Stimulated activated CD8-positive, alpha-beta memory T cell treated with anti-CD3 and anti-CD28 coated beads, Interleukin-15, amount 100 ng/mL, for 24 hours (primary cell): ENCODE measurements at places on chromosomes 16 and 17.

DNA sequence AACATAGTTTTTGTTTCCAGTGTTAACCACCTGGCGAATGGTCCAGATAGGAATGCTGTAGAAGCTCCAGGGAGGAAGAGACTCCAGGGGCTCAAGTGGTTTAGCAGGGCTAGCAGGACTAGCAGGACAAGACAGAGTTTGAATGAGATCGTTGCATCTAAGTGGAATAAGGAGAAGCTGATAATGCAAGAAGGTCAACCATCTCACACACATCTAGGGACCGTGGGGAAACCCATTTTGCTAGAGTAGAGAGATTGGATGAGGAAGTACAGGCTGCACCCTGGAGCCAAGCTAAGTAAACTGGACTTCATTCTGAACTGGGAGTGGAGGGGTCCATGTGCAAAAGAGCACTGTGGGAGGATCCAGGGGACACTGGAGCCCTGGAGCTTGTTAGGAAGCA lies 86.1 kb upstream of the HSBP1 start:
- no peak for DNase-seq

GRCh38 chr16:14485811-14486519 lies 144.1 kb downstream of the PARN start:
- DNase-seq: no peak

- no peak for DNase-seq
These were observed 17.1 kb downstream of the RND2 start for GRCh38 chr17:43042025-43042628.

DNA sequence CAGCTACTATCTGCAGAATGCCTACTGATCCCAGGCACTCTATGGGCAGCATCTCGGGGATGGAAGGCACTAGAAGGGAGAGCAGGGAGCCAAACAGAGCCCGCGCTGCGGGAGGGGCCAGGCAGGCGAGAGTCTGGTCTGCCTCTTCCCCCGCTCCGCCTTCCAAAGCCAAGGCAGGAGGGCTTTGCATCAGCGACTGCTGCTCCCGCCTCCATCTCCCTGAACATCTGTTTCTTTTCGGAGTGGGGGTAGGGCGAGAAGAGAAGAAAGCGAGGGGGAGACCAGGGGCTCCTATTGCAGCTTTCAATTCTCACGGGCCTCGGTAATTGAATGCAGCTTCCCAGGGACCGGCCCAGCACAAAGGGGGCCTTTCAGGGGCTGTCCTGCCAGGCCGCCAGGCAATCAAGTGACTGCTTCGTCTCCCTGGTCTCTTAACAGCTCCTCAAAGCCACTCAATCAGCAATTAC lies 31.4 kb upstream of the CDC42EP4 start:
- no peak for DNase-seq

DNA sequence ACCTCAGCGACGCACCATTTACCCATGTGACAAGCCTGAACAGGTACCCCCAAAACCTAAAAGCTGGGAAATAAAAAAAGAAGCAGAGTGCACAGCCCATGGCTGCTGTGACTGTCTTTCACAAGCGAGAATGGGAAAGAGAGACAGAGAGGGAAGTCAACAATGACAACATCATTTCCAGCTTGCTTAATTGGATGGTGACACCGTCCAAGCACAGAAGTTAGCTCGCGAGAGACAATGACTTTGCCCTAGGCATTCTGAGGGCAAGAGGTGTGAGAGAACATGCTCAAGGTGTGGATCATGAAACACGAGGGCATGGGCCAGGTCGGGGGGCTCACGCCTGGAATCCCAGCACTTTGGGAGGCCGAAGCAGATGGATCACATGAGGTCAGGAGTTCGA lies 19.3 kb upstream of the NSMCE1 start:
- no peak for DNase-seq

- DNase-seq: no peak
These were observed 67.9 kb downstream of the RAI1 start for GRCh38 chr17:17749025-17749772.

GRCh38 chr16:4687946-4688673 lies 5.3 kb upstream of the NUDT16L1 start:
- DNase-seq: no peak

- no peak for DNase-seq
These were observed 55.1 kb downstream of the RPTOR start for GRCh38 chr17:80599546-80600305.

- DNase-seq: no peak
These were observed 226.2 kb upstream of the CA10 start for GRCh38 chr17:52384695-52385094.

DNA sequence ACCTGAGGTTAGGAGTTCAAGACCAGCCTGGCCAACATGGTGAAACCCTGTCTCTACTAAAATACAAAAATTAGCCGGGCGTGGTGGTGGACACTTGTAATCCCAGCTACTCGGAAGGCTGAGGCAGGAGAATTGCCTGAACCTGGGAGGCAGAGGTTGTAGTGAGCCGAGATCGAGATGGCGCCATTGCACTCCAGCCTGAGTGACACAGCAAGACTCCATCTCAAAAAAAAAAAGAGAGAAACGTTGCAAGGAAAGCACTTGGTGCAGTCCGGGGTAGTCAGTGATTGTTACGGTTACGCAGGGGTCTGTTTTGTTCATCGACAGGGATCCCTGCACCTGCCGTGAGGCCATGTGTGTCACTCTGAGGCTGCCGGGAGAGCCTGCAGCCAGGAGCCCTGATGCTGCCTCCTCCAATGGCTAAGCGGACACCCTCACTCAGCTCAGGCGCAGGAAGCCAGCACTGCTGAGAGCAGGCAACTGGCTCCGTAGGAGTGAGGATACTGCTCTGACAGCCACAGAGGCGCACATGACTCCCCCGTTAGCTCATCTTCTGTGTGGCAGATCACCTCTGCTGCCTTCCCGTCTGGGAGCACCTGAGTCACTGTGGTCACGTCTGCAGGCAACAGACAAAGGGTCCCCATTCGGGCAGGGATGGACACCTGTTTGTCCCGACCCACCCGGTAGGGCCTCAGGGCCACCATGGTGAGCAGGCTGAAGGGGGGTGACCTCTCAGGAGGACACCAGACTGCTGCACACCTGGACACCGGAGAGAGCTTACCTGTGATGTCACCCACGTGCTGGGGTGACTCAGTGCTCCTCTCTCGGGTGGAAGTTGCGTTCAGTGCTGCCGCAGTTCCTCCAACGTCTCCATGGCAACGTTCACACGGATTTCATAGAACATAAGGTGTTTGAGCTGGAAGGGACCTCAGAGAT lies 5.2 kb upstream of the RAB26 start:
- no peak for DNase-seq

GRCh38 chr17:74161503-74161875 lies 42.0 kb upstream of the RPL38 start:
- DNase-seq: no peak

GRCh38 chr16:66002601-66003000 lies 363.9 kb upstream of the CDH5 start:
- no peak for DNase-seq

GRCh38 chr16:89048090-89048725 lies 45.4 kb upstream of the ACSF3 start:
- no peak for DNase-seq

DNA sequence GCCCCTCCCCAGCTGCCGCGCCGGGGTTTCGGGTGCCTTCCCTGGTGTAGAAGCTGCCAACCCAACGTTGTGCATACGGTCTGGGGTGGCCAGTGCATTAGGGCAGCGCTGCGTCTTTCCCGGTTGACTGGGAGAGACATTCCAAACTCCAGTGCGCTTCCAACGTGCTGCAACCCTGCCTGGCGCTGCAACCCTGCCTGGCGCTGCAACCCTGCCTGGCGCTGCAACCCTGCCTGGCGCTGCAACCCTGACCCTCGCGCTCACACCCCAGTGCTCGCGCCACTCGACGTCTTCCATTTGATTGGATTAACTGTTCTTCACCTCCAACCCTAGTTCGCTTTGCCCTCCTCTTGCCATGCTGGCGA lies 488 bp upstream of the HAP1 start:
- no peak for DNase-seq

- no peak for DNase-seq
These were observed 8.5 kb downstream of the IRX3 start for GRCh38 chr16:54277845-54278703.

DNA sequence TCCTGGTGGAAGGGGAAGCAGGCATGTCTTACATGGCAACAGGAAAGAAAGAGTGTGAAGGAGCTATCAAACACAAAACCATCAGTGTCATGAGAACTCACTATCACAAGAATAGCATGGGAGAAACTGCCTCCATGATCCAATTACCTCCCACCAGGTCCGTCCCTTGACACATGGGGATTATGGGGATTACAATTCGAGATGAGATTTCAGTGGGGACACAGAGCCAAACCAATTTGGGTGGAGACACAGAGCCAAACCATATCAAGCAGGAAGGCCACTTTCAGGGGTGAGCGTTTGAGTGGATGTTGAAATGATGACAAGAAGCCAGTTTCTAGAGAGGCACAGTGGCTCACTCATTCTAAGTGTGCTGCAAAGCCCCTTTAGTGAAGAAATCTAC lies 143.8 kb downstream of the CPPED1 start:
- no peak for DNase-seq

DNA sequence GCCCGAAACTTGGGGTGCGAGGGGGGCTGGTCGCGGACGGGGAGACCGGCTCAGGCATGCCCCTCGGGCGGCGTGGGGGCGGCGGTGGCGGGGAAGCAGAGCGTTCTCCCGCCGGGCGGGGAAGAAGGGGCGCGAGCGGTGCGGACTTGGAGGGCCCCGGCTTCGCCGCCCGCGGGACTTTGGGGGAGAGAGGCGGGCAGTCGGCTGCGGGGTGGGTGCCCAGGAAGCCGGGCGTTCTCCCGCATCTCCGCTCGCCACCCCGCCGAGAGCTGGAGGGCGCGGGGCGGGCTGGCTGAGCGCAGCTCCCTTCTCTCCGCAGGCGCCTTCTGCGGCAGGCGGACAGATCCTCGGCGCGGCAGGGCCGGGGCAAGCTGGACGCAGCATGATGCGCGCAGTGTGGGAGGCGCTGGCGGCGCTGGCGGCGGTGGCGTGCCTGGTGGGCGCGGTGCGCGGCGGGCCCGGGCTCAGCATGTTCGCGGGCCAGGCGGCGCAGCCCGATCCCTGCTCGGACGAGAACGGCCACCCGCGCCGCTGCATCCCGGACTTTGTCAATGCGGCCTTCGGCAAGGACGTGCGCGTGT lies 772 bp downstream of the NTN1 start:
- no peak for DNase-seq

- no peak for DNase-seq
These were observed 3.6 kb upstream of the STAC2 start for GRCh38 chr17:39229274-39229913.

DNA sequence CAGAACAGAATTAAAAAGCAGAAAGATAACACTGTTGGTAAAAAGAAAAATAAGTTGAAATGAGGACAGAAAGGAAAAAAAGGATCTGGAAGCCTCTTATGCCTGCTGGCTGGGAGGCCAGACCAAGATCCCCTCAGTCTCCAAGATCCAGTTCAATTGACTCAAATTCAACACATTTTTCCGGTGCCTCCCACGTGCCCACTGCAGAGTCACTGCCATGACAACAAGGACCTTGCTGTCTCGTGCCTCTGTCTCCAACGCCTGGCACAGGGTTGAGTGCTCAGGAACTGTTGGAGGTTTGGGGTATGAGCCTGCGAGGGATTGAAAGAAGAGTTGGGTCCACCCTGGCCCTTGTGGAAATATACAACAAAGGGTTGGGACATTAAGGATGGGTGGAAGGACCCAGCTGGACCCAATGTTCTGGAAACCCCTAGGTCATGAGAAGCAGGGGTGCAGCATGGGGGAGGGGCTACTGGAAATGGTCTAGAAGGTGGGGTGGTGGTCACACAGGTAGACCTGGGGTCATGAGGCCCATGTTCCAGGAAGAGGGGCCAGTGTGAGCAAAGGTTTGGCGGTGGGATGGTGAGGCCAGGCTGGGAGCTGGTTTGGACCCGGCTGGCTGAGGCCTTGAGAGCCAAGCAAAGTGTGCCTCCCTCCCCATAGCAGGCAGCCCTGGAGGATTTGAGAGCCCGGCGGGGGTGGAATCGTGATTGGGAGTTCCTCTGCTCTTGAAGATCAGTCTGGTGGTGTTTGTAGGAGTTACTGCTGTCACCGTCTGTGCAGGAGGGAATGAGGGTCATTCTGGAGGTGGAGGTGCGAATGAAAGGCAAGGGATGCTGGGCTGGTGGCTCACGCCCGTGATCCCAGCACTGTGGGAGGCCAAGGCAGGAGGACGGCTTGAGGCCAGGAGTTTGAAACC lies 1.3 kb downstream of the IL34 start:
- no peak for DNase-seq

GRCh38 chr17:47237841-47238240 lies 15.8 kb upstream of the ITGB3 start:
- DNase-seq: no peak

DNA sequence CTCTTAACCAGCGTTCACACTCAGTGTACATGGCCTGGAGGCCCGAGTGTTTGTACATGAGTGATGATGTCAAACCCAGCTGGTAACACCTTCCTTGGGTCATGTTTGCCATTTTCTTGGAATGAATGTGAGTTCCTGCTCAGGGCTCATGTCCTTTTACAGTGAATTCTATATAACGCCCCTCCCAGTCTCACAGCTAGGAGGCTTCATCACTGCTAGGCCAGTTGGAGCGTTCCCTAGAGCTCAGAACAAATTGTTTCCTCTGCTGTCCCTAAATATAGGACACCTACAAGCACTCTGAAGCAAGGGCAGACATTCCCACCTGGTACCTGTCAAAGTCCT lies 5.5 kb downstream of the TIMM22 start:
- DNase-seq: no peak

DNA sequence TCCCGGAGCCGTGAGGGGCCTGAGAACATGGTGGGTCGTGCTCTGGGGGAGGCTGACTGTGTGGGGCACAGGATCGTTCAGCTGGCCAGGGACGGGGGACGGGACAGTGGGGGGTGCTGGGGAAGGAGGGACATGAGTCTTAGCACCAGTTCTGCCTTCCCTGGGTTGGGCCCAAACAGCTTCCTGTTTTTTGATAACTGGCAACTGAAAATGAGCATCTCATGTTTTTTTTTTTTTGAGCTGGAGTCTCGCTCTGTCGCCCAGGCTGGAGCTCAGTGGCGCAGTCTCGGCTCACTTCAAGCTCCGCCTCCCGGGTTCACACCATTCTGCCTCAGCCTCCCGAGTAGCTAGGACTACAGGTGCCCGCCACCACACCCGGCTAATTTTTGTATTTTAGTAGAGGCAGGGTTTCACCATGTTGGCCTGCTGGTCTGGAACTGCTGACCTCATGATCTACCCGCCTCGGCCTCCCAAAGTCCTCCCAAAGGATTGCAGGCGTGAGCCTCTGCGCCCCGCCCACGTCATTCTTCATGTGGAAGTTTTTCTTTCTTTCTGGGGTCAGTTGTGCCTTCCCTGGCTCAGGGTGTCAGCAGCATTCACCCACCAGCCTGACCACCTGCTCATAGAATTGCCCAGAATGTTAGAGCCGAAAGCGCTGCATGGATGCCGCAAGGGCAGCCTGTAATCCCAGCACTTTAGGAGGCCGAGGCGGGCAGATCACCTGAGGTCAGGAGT lies 6.4 kb downstream of the ASPSCR1 start:
- no peak for DNase-seq
